ENCODE measurements at places on chromosomes 11 and 22. TPM values are rescaled to one million over a fixed set of nuclear protein-coding genes. Genes with fewer than 3 reads are reported as not detected.

The FADS1 gene
- 114 TPM for total RNA-seq

The CARD16 gene
- not detected for total RNA-seq

The KCNJ11 gene
- 8.1 TPM for total RNA-seq

The DKK3 gene
- 66.3 TPM for total RNA-seq

The CRYBA4 gene
- total RNA-seq, result not detected

DNA sequence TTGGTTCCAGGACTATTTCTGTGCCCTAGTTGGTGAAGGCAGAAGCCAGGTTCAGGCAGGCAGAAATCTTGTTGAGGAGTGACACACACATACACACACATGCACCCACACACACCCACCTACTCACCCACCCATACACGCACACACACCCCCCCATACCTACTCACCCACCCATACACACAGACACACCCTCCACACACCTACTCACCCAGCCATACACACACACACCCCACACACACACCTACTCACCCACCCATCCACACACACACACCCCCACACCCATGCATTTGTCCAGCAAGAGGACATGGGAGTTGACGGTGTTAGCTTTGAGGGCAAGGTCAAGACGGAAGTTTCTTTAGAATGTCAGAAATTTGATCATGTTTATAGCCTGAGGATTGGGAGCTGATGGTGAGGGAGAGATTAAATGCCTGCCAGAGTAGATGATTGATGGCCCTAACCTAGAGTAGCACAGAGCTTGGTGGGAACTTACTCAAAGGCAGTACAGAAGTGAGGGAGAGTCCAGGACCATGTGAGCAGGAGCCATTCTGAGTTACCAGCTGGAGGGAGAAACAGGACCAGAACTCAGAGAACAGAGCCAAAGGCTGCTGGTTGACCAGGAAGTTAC, 68.9 kb downstream of the CYB5R2 start:
- peaks cover 24% of the 10 kb centered on the region for H3K4me1 ChIP-seq
- no peak overlapping the region for H3K27ac ChIP-seq
- no peaks in the 10 kb centered on the region for H3K27me3 ChIP-seq
- peaks cover 3% of the 10 kb centered on the region for H3K36me3 ChIP-seq
- no peak for DNase-seq

DNA sequence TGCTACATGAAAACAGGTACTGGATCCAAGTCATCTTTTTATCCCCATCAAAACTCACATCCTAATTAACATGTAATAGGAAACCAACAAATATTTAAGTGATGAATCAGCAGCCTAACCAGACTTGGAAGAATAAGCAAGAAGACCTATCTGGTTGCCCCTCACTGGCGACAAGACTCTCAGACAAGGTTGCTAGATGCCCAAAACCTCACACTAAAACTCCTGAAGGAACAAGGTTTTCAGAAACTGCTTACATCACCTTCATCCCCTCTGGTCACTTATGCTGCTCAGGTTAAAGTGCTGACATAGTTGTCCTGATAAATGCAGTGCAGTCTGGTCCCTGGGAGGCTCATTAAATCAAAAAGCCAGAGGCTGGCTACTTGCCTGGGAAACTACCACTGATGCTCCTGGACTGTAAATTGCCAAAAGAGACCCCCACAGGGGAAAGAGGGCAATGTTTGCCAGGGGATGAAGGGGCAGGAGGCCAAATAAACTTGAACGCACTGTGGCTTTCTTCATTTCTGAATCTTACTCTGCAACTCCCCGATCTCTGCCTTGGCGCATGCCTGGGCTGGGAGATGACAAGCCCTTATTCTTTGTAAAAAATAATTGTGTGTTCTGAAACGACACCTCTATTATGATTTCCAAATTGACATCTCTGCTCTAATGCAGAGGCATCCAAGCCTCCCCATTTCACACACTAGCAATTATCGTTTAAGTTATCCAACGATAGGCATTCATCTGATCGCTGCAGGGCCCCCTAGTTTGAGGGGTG, 72.7 kb downstream of the AMBRA1 start:
- no peaks in the 10 kb centered on the region for H3K36me3 ChIP-seq
- H3K27me3 ChIP-seq, result no peaks in the 10 kb centered on the region
- no peak for DNase-seq
- H3K4me1 ChIP-seq, result peaks cover 29% of the 10 kb centered on the region

- DNase-seq, result peak; percentile 86
- H3K27me3 ChIP-seq, result peaks cover 76% of the 10 kb centered on the region
- H3K4me1 ChIP-seq, result peaks cover 14% of the 10 kb centered on the region
- peak within 1 kb of the TSS; percentile 90 for H3K4me3 ChIP-seq
These were observed at the start of gene IGSF9B for GRCh38 chr11:133956650-133957633. TSS of gene IGSF9B (minus strand) at chr11:133956968. CDS start at chr11:133956754, 214 bp downstream.

- peak overlapping the region; percentile 95 for H3K27ac ChIP-seq
- DNase-seq, result no peak
- peaks cover 30% of the 10 kb centered on the region for H3K36me3 ChIP-seq
- H3K27me3 ChIP-seq, result no peaks in the 10 kb centered on the region
- peaks cover 29% of the 10 kb centered on the region for H3K4me1 ChIP-seq
These were observed 5.3 kb downstream of the MALAT1 start for GRCh38 chr11:65503949-65504673.

- peaks cover 30% of the 10 kb centered on the region for H3K27me3 ChIP-seq
- no peak for DNase-seq
- no peak overlapping the region for H3K4me3 ChIP-seq
- H3K36me3 ChIP-seq, result no peaks in the 10 kb centered on the region
- no peak overlapping the region for H3K27ac ChIP-seq
These were observed 34.3 kb upstream of the SHISAL1 start for GRCh38 chr22:44347080-44347479.

- peaks cover 6% of the 10 kb centered on the region for H3K4me1 ChIP-seq
- no peak overlapping the region for H3K27ac ChIP-seq
These were observed 6.3 kb downstream of the LDHAL6A start for GRCh38 chr11:18461909-18462308.

DNA sequence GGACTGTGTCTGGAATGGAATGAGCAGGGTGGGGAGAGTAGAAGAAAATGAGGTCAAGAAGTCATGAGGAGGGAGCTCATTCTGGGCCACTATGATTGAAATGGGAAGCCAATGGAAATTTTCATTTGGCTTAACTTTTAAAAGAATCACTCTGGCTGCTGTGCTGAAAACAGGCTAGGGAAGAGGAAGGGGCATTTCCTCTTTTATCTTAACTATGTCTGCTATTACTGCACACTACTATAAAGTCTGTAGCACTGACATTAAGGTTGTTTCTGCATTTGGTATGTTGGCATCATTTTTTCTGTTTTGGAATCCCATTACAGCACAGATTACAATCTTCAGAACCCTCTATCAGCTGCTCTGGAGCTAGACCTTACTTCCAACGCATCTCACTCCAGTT, 8.2 kb downstream of the PATL1 start:
- DNase-seq, result no peak
- peaks cover 18% of the 10 kb centered on the region for H3K36me3 ChIP-seq
- H3K27ac ChIP-seq, result no peak overlapping the region
- H3K4me3 ChIP-seq, result no peak overlapping the region
- no peaks in the 10 kb centered on the region for H3K27me3 ChIP-seq
- H3K4me1 ChIP-seq, result no peaks in the 10 kb centered on the region

- H3K36me3 ChIP-seq, result peaks cover 4% of the 10 kb centered on the region
- H3K4me3 ChIP-seq, result peak overlapping the region; percentile 86
- H3K27ac ChIP-seq, result peak overlapping the region; percentile 90
- peaks cover 6% of the 10 kb centered on the region for H3K4me1 ChIP-seq
These were observed 734 bp downstream of the PPP1R14B start for GRCh38 chr11:64245797-64246620.

DNA sequence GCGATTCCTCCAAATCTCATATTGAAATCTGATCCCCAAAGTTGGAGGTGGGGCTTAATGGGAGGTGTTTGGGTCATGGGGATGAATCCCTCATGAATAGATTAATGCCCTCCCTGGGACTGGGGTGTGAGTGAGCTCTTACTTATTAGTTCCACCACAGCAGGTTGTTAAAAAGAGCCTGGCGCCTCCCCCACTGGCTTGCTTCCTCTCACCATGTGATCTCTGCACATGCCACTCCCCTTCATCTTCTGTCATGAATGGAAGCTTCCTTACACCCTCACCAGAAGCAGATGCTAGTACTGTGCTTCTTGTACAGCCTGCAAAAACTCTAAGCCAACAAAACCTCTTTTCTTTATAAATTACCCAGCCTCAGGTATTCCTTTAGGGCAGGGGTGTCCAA, 8.8 kb downstream of the RRAS2 start:
- peaks cover 15% of the 10 kb centered on the region for H3K36me3 ChIP-seq
- no peak for DNase-seq
- H3K27ac ChIP-seq, result no peak overlapping the region
- peaks cover 8% of the 10 kb centered on the region for H3K4me1 ChIP-seq

DNA sequence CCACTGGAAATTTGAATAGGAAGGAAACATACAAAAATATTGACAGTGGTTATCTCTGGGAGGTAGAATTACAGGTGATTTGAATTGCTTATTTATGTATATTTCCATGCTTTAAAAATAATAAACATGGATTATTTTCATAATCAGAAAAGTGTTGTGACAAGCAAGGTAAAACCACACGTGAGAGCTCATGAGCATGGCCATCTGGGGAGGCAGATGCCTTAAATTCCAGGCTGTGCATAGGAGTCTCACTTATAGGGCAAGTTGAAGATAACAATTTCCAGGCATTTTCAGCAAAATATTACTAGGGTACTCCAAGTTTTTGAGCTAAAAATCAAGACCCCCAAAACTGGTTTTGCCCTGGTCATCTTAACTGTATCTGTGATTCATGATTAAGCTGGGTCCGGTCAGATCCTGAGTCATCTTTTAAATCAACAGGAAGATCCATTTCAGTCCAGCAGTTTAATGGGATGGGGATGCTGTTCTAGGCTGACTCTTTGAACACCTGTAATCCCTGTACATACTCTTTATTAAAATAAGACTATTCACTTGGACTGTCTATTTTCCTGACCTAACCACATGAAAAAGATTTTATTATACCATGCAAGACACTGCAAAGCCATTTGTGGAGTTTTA, 115.8 kb upstream of the NARS2 start:
- no peak overlapping the region for H3K4me3 ChIP-seq
- no peak for DNase-seq
- H3K36me3 ChIP-seq, result peaks cover 12% of the 10 kb centered on the region
- H3K27me3 ChIP-seq, result no peaks in the 10 kb centered on the region
- peaks cover 12% of the 10 kb centered on the region for H3K4me1 ChIP-seq
- H3K27ac ChIP-seq, result no peak overlapping the region

- H3K27me3 ChIP-seq, result peaks cover 16% of the 10 kb centered on the region
- no peak for DNase-seq
- no peak overlapping the region for H3K27ac ChIP-seq
These were observed 38.4 kb upstream of the CLMP start for GRCh38 chr11:123233280-123233974.

DNA sequence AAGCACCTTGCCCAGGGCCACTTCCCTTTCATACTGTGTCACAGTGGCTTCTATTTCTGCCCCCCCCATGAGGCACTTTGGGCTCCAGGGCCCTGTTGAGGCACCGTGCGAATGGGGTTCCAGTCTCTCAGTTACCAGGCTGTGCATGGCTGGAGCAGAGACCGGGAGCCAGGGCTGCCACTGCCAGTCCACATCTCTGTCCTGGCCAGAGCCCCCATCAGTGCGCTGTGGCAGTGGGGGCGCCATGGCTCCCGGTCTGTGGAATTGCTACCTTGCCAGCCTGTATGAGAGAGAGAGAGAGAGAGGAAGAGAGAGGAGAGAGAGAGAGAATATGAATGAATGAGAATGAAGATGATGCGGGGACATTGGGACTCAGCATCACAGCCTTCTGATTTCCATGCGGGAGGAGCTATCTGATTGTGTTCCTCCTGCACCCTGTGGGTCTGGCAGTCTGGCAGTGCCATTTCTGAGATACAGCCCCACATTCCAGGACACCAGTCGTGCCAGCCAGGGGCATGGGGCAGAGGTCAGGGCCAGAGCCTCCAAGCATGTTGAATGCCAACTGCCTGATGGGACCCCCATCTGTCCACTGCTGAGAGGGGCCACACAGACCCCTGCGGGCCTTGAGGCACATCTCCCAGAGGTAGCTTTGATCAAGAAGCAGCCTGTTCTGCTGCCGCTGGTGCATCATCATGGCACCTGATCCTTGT, 279.8 kb downstream of the TBC1D22A start:
- H3K4me3 ChIP-seq, result no peak overlapping the region
- peaks cover 22% of the 10 kb centered on the region for H3K4me1 ChIP-seq
- peaks cover 6% of the 10 kb centered on the region for H3K36me3 ChIP-seq
- H3K27me3 ChIP-seq, result no peaks in the 10 kb centered on the region

- no peak overlapping the region for H3K27ac ChIP-seq
- no peaks in the 10 kb centered on the region for H3K27me3 ChIP-seq
- no peak for DNase-seq
- H3K4me1 ChIP-seq, result peaks cover 6% of the 10 kb centered on the region
- H3K4me3 ChIP-seq, result no peak overlapping the region
- peaks cover 25% of the 10 kb centered on the region for H3K36me3 ChIP-seq
These were observed 27.2 kb upstream of the RASL10A start for GRCh38 chr22:29342577-29343312.

DNA sequence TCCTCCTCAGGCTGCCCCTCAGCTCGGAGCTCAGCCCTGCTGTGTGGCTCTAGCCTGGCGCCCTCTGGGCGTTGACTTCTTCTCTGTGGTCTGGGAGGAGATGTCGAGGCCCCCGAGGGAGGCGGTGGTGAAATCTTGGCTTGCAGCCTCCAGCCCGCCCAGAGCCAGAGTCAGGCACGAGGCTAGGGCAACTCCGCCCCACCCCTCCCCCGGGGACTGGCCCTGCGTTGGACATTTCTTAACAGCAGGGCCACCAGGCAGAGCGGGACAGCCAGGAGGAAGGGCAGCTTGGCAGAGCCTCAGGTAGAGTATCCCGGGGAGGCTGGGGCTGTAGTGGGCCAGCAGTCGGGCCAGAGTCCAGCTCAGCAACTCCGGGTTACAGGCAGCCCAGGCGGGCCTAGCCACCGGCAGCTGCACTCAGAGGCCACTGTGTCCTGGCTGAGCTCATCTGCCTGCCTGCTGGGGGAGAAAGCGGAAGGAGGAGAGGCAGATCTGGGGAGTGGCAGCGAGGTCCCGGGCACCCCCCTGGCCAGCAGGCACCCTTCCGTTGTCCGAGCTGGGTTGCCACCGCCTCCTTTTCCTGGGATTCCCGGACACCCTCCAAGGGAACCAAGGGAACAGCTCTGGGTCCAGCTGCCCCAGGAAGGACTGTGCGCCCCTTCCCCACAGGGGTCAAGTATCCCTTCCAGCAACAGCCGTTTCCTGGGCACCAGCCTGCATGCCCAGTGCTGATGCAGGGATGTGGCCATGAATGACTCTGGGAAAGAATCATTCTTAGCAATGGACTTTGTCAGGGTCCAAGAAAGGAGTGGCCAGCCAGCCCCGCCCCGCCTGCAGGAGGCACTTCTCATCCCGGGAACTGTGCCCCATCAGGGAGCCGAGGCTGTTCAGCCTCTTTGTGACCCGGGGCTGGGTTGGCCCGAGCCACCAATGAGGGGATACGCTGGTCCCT, at the start of gene ALDH3B1:
ALDH3B1 (plus strand) TSS at position 238 of the 952 bp plus-strand sequence. CDS start 4,971 bp downstream, outside the sequence.
- no peaks in the 10 kb centered on the region for H3K36me3 ChIP-seq
- H3K4me3 ChIP-seq, result no peak within 1 kb of the TSS
- peak; percentile 8 for DNase-seq
- H3K27me3 ChIP-seq, result peaks cover 5% of the 10 kb centered on the region

GRCh38 chr11:33884601-33885000, 7.3 kb downstream of the LMO2 start:
- H3K4me1 ChIP-seq, result peaks cover 4% of the 10 kb centered on the region
- DNase-seq, result no peak
- peaks cover 25% of the 10 kb centered on the region for H3K27me3 ChIP-seq
- no peaks in the 10 kb centered on the region for H3K36me3 ChIP-seq
- H3K27ac ChIP-seq, result no peak overlapping the region

- peaks cover 45% of the 10 kb centered on the region for H3K4me1 ChIP-seq
- peak; percentile 86 for DNase-seq
- no peaks in the 10 kb centered on the region for H3K27me3 ChIP-seq
- no peaks in the 10 kb centered on the region for H3K36me3 ChIP-seq
These were observed at the start of gene SIK3 for GRCh38 chr11:117098269-117099232. TSS of gene SIK3 (minus strand) at chr11:117098428. CDS start at chr11:117098415, 13 bp downstream.

GRCh38 chr11:24437123-24437522, 59.7 kb upstream of the LUZP2 start:
- no peak overlapping the region for H3K4me3 ChIP-seq
- H3K27me3 ChIP-seq, result no peaks in the 10 kb centered on the region
- no peaks in the 10 kb centered on the region for H3K36me3 ChIP-seq
- DNase-seq, result no peak
- H3K27ac ChIP-seq, result no peak overlapping the region

Data from progenitor cell of endocrine pancreas (in vitro differentiated cells).